H4 (cell line): ENCODE measurements at places on chromosomes 1 and 21. TPM values are rescaled to one million over a fixed set of nuclear protein-coding genes. Genes with fewer than 3 reads are reported as not detected.

GRCh38 chr1:165659581-165659895 is 28.5 kb downstream of the MGST3 start:
- DNase-seq, result no peak

- peak; percentile 23 for DNase-seq
Observed at GRCh38 chr1:60969971-60970509, 112.3 kb upstream of the NFIA start.

DNA sequence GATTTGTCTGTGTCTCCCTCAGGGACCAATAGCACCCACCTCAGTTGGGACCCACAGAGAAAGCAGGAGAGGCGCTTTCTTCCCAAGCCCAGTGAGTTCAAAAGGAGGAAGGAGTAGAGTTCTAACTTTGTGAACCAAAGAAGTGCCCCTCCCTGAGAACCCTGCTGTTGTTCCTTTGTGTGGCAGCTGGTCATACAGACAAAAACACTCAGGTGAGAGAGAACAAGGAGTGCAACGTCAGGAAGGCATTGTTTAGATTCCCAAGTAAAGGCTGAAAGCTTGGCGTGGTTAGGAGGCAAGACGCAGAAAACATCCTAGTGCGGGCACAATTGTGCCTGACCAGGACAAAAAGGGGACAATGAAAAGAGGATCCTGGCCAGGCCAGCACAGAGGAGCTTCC is 654.6 kb downstream of the KIF26B start:
- no peak for DNase-seq

DNA sequence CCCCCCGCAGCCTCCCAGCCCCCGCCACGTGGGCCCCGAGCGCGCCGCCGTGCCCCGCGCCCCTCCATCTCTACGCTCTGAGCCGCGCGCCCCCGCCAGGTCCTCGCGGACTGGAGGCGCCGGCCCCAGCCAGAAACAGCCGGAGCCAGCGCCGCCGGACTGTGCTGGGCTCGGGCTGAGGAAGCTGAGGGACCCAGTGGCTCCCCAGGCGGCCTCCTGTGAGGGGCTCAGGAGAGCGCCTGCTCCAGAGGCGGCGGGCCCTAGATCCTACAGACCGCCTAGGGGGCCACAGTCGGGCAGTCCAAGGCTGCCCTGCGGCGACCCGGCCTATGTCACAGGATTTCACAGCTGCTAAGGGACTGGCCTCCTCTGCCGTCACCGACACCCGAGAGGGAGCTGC is 82.1 kb downstream of the NENF start:
- no peak for DNase-seq

DNA sequence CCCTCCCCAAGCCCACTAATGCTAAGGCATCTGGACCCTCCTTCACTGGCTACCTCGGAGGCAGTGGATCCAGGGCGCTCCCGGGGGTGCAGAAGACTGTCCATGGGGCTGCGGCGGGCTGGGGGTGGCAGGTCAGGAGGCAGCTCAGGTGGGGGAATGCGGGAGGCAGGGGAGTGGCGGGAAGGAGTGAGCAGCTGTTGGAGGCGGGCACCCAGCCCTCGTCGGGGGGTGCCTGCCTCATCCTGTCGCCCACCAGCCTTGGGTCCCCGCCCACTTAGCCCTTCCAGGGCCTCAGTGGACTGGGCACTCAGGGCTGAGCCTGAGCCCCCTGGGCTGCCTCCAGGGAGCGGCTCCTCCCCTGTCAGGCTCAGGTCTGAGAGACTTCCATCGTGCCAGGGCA is 10.7 kb upstream of the GATAD2B start:
- no peak for DNase-seq

The SPRR2B gene
- not detected in 2 replicates for total RNA-seq

The TNNT2 gene
- not detected in 2 replicates for total RNA-seq
